ENCODE measurements at places on chromosomes 3 and 15.

DNA sequence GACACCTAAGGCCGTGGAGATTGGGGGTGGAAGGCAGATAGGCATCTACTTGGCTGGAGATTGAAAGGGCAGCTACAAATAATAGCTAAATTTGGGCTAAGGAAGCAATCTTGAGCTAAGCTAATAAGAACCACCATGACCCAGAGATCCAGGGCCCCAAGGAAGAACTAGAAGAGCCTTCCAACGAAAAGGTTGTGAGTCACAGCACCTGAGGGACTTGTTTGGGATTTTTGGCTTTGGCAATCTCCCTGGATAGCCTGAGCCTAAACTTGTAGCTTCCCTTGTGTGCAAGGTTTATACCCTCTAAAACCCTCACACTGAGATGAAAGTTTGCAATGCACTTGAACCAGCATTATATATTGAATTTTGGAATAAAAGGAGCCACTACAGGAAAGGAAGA is 364.0 kb upstream of the IL12A start:
- DNase-seq: no peak

DNA sequence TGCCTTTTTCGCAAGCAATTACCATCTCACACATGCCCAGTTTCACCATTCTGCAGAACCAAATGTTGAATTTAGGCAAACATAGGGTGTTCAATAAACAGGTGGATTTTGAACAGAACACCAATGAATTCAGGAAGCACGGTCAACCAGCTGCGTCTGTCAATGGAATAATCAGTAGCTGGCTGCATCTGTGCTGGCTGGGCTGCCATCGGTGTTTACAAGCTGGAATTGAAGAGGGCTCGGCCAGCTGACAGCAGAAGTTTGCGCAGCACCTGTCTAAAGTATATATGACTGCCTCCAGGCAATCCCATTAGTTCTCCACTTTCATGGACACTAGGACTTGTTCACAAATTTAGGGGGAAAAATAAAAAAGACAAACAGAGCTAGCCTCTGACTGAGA is 996.4 kb upstream of the CFAP20DC start:
- DNase-seq: no peak

GRCh38 chr3:48788544-48789162 is 59.0 kb downstream of the PRKAR2A start:
- no peak for DNase-seq

DNA sequence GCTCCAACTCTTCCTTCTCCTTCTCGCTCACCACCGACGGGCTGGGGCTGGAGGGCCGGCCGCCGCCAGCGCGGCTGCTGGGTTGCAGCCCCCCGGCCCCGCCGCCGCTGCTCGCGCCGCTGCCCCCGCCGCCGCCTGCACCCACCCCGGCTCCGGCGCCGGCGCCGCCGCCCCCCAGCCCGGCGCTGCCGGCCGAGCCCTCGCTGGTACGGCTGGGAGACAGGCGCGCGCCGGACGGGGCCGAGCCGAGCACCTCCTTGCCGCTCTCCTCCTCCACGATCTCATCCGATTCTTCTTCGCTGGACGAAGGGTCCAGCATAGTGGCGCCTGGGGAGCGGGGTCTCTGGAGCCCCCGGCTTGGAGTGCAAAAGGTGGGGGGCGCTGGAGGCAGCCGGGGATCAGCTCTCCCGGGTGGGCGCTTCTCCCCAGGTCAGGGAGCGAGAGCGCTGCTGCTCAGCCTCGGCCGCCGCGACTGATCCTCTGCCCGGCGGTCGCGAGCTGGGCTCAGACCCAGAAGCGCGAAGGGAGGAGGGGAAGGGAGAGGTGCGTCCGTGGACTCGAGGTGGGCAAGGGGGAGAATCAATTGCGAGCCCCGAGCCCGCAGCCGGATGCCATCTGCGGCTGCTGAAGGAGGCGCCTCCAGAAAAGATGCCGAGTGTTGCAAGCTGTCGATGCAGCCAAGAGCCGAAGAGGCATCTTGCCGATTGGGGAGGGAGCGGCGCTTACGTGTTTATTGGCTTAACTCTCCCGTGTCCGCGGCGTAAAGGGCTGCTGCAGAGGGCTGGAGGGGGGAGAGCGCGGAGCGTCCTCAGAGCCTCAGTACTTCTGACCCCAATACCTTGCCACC is at the start of gene CADPS:
TSS of gene CADPS (minus strand) at position 706 of the 847 bp plus-strand sequence. CDS start at position 319, 387 bp downstream.
- DNase-seq: no peak

- no peak for DNase-seq
These were observed 1.4 kb downstream of the CSK start for GRCh38 chr15:74783072-74783807.

- no peak for DNase-seq
These were observed 285.1 kb downstream of the LPP start for GRCh38 chr3:188439080-188439479.

Measured in activated T-helper 1 cell treated with anti-CD3 and anti-CD28 coated beads, Interleukin-2, amount 50 U/mL, for 16 hours (primary cell).